ENCODE measurements at places on chromosomes 4 and X. TPM values are rescaled to one million over a fixed set of nuclear protein-coding genes. Genes with fewer than 3 reads are reported as not detected.

The CENPVL2 gene
- polyA plus RNA-seq, result not detected

The RTL5 gene
- not detected for polyA plus RNA-seq

The SSX4B gene
- not detected for polyA plus RNA-seq

The TCP11X2 gene
- not detected for polyA plus RNA-seq

The CT45A5 gene
- polyA plus RNA-seq, result not detected

The CXorf66 gene
- polyA plus RNA-seq, result not detected

The LANCL3 gene
- 0.19 TPM for polyA plus RNA-seq

The HSFX4 gene
- polyA plus RNA-seq, result not detected

The SORBS2 gene
- not detected for polyA plus RNA-seq

The TRIM2 gene
- 2.2 TPM for polyA plus RNA-seq

The FRG2 gene
- not detected for polyA plus RNA-seq

The ADGRG4 gene
- polyA plus RNA-seq, result not detected

The TRMT10A gene
- 2.3 TPM for polyA plus RNA-seq

The FGF5 gene
- not detected for polyA plus RNA-seq

The NONO gene
- polyA plus RNA-seq, result 140 TPM

The ANK2 gene
- not detected for polyA plus RNA-seq

The CXCL11 gene
- not detected for polyA plus RNA-seq

The RNF212 gene
- 0.68 TPM for polyA plus RNA-seq

The EFNB1 gene
- polyA plus RNA-seq, result 1.8 TPM

The PCDH10 gene
- polyA plus RNA-seq, result not detected

The AADAT gene
- polyA plus RNA-seq, result not detected

The CXCL5 gene
- 0.38 TPM for polyA plus RNA-seq

The PNPLA4 gene
- 24.0 TPM for polyA plus RNA-seq

The FAM13A gene
- 2.3 TPM for polyA plus RNA-seq

The NUDT10 gene
- 0.33 TPM for polyA plus RNA-seq

The KLF3 gene
- 25.1 TPM for polyA plus RNA-seq

The TBX22 gene
- not detected for polyA plus RNA-seq

The COQ2 gene
- polyA plus RNA-seq, result 9.8 TPM

The SRPK3 gene
- not detected for polyA plus RNA-seq

The HMX1 gene
- not detected for polyA plus RNA-seq

The ZMYM3 gene
- polyA plus RNA-seq, result 7.0 TPM

The SH3BP2 gene
- polyA plus RNA-seq, result 22.7 TPM

The QDPR gene
- 26.2 TPM for polyA plus RNA-seq

The EDA2R gene
- not detected for polyA plus RNA-seq

The CENPE gene
- polyA plus RNA-seq, result 0.49 TPM

The ATP2B3 gene
- polyA plus RNA-seq, result not detected

The SH3BGRL gene
- 255 TPM for polyA plus RNA-seq

The CDKL2 gene
- not detected for polyA plus RNA-seq

The CYBB gene
- polyA plus RNA-seq, result 122 TPM

The P2RY4 gene
- not detected for polyA plus RNA-seq

The PDGFRA gene
- polyA plus RNA-seq, result not detected

The GRIA2 gene
- not detected for polyA plus RNA-seq

The NEUROG2 gene
- not detected for polyA plus RNA-seq

The CCDC110 gene
- polyA plus RNA-seq, result not detected

The FAM9C gene
- not detected for polyA plus RNA-seq

The CTAG1A gene
- not detected for polyA plus RNA-seq

The HMGB3 gene
- 5.5 TPM for polyA plus RNA-seq
